Activated T-helper 1 cell treated with anti-CD3 and anti-CD28 coated beads, Interleukin-2, amount 50 U/mL, for 16 hours (primary cell): ENCODE measurements at places on chromosomes 2 and 18.

DNA sequence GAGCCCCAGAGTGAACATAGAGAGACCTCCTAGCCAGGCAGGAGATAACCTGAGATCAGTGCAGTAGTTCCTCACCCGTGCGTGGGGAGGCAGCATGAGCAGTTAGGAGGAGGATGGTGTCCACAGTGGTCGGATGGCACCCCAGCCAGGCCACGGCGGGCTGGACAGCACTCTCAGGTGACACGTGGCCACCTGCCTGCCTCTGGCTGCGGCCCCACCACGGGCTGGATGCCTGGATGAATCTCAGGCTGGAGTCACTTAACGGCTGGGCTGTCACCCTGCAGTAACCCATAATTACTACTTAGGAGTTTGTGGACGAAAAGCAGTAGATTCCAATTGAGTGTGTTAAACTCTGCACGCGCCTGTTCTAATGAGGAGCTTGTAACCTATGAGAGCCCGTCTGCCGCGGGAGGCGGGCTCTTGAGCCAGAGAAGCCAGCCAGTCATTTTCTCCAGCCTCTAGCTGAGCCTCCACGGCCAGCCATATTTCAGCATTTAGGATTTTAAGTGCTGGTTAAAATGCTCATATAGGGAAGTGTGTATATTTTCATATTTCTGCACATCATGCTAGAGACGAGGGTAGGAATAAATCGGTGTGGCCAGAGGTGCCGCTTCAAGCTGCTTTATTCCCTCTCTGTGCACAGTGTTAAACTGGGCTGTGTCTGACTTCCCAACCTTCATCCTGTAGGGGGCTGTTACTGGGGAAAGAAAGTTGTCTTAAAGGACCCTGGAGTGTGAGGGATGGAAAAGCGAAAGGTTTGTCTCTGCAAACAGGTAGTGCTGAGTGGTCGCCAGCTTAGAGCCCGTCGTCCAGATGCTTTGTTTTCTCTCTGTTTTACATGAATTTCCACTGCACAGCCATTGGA lies 144.0 kb downstream of the GLI2 start:
- no peak for DNase-seq

DNA sequence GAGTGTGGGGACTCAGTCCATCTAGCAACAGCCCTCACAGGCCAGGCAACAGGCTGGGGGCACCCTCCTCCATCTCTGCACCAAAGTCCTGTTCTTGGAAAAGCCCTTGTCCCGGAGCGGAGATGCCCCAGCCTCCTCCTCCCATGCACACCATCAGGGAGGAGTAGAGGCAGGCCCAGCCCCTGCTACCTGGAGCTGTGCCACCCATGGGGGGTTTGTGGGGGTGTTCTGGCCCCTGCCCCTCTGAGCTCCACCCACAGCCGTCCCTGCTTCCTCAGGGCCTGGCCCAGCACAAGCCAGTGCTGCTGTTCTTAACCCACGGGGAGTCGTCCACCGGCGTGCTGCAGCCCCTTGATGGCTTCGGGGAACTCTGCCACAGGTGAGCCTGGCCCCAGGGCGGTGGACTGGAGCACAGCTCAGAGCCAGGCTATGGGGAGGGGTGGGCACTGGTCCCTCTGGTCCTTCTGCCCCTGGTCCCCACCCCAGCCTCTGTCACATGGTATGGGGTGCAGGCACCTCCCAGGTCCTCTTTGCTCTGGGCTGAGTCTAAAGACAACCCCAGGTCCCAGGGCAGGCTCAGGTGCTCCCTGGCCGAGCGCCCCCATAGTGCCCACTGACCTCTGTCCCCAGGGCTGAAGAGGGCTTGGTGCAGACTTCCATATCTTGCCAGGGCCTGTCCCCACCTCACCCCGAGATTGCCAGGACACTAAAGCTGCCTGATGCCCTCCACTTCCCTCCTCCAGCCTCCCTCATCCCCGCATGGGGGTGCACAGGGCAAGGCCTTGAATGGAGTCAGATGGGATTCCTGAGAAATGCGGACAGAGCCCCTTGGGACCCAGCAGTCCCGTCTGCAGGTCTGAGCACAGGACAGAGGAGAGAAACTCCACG lies 2.7 kb downstream of the AGXT start:
- DNase-seq = no peak

- DNase-seq = no peak
These were observed 615.8 kb downstream of the XIRP2 start for GRCh38 chr2:167504061-167504460.

- no peak for DNase-seq
These were observed 148.2 kb downstream of the RND3 start for GRCh38 chr2:150339282-150339681.

- no peak for DNase-seq
These were observed 10.4 kb upstream of the KCNF1 start for GRCh38 chr2:10901160-10901939.

- DNase-seq = no peak
These were observed 16.7 kb downstream of the MAP3K2 start for GRCh38 chr2:127371037-127371436.

DNA sequence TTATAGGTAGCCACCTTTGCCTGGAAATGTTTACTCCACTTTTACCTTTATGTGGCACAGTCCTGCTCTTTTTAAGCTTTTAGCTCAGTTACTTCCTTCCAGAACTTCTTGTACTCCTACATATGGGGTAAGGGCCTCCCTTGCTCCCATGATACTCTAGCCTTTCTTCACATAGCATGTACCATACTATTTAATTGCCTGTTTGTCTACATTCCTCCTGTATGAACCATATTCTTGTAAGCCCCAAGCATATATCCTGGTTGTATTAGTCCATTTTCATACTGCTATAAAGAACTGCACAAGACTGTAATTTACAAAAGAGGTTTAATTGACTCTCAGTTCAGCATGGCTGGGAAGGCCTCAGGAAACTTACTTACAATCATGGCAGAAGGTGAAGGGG lies 90.6 kb upstream of the VWC2L start:
- no peak for DNase-seq

DNA sequence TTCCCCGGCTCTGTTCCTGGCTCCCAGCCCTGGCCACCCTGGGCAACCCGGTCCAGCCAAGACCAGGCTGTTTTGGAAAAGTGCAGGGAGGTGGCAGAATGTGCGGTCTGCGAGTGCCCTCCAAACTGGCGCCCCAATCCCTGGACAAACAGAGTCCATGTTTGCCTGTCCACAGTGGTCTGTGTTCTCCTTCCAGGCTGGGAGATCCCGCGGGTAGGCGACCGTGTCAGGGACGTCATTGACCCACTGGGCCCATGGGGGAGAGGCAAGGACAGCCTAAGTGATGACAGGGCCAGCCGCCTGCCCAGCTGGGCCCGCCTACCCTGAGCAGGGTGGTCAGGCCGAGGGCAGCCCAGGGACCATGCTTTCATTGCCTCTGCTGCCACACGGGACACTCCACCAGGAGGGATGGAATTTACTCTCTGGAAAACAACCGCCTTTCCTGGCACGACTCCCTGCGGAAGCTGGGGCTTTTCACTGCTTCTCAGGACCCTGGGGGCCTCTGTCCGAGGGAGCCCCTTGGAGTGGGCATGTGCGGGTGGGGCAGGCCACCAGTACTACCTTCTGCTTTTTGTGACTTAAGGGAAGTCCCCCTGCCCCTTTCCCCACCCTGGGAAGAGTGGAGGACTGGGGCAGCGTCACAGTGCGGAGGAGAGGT lies 20.1 kb downstream of the CYP26B1 start:
- no peak for DNase-seq

GRCh38 chr18:60112369-60112768 lies 212.6 kb downstream of the PMAIP1 start:
- DNase-seq = no peak
